Foreskin keratinocyte (primary cell): ENCODE measurements at places on chromosomes 11 and 22. TPM values are rescaled to one million over a fixed set of nuclear protein-coding genes. Genes with fewer than 3 reads are reported as not detected.

Gene TAF10
- 152 and 171 TPM in 2 replicates for total RNA-seq

Gene THOC5
- total RNA-seq, result 38.8 and 41.3 TPM in 2 replicates

Gene P4HA3
- 0.63 and 0.85 TPM in 2 replicates for total RNA-seq

Gene MPPED2
- total RNA-seq, result not detected in 2 replicates

Gene STK33
- total RNA-seq, result 0.39 and 0.54 TPM in 2 replicates

Gene ARHGAP20
- not detected in 2 replicates for total RNA-seq

Gene KLHL35
- 0.25 and 0.95 TPM in 2 replicates for total RNA-seq

Gene HIC2
- 2.9 and 3.2 TPM in 2 replicates for total RNA-seq

Gene BBOX1
- total RNA-seq, result not detected in 2 replicates
